ENCODE measurements at places on chromosomes 2 and 18.

DNA sequence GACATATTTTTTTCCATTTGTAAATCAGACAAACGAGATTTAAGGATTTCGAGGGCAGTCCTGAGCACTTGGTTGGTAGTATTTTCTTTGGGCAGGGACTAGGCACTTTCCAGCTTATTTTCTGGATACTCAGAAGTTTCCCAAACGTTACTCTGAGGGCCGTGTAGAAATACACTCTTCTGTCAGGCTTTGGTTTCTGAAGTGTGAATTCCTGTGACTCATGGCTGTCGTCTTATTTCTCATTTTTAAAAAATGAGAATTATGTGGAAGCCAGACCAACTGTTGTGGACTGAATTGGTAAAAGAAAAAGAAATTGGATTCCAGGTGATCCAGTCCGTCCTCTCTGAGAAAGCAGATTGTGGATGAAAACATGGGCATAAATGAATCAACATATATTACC lies 658.6 kb upstream of the FANCL start:
- DNase-seq = no peak

- DNase-seq = no peak
Measured at GRCh38 chr2:63962186-63962585, 57.0 kb downstream of the VPS54 start.

DNA sequence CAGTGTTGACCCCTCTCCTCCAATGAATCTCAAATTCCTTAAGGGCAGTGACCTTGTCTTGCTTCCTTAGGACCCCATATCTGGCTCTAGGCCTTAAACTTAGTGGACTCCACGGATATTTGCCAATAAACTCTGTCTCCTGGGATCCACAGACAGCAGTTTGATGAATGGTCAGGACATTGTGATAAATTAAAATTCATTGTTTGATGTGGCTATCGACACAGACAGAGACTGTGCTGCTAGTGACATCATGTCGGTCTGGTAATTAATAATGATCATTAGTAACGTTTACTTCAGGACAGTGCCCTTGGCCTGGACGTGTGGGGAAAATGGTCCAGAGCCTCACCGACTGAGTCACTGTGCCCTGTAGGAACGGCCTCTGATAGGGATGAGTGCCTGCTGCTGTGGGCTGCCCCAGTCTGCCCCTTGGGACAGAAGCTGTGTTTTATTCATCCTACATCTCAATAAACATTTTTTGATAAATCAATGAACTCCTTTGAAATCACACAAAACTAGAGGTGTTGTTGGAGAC lies 5.2 kb upstream of the SLC35F6 start:
- no peak for DNase-seq

GRCh38 chr2:214379227-214379626 lies 31.6 kb upstream of the VWC2L start:
- no peak for DNase-seq

- no peak for DNase-seq
Measured at GRCh38 chr2:55888936-55889335, 34.6 kb downstream of the EFEMP1 start.

GRCh38 chr2:231123362-231123898 lies 1.4 kb downstream of the HTR2B start:
- DNase-seq = no peak

DNA sequence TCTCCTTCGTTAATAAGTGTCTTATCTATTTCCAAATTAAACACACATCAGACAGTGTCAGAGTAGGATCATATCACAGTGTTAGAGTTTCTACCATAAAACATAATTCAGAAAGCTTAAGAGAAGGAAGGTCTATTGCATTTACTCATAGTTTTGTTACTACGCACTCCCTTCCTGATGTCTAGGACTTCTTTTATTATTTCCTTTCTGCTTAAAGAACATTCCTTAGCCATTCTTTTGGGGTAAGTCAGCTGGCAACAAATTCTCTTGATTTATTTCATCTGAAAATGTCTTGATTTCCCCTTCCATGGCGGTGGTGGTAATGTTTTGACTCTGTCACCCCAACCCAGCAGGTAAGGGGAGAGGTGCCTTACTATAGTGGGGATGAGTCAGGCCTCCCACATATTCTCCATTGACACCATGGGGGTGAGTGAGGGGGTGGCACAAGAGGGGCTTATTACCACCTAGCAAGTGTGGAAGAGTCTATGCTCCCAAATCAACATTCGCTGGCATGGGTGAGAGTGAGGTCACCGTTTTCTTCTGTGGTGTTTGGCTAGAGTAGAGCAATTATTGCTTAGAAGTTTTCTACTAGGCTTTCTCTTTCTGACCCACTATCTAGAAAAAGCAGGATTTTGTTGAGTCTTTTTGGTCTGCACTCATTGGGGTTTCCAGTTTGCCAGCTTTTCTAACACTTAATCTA lies 29.9 kb downstream of the ABCB11 start:
- DNase-seq = no peak

- no peak for DNase-seq
Measured at GRCh38 chr2:189421644-189422043, 19.6 kb upstream of the WDR75 start.

GRCh38 chr2:85604568-85605339 lies 2.3 kb upstream of the TMEM150A start:
- no peak for DNase-seq

DNA sequence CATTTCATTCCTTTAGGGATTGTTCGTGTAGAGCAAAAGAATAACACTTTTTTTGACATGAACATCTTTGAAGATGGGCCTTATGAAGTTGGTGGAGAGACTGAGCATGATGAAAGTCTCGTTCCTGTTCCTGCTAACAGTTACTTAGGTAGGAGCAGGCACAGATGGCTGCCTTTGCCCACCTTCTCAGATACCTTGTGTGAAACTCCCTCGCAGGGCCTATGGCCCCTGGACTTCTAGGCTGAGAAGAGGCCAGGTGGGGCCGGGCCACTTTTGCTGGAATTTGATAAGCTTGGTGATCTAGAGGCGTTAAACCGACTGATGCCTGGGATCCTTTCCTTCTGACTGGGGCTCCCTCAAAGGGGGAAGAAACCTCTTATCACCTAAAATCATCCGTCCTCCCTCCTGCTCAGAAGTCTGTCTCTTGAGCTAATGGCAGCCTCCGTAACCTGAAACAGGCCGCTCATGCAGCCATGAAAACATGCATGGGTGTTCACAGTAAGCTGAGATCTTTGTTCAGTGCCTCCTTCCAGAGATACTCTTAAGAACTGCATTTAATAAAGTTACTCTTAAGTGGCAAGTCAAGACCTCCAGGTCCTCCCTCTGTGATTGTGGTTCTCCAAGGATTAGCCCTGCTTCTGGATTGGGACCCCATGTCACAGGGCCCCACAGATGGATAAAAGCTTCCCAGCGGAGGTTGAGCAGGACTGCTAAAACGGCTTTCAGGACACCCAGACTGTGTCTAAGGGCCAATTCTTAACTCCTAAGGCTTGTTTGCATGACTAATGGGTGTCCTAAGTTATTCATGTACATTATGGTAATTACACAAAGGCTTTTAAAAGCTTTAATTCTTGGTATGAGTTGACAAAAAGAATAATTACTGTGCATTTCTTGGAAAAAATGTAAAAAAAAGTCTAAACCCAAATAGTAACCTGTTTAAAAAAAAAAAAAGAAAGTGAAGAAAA lies 43.9 kb downstream of the ITGA6 start:
- DNase-seq = no peak

GRCh38 chr18:27763341-27763740 lies 413.6 kb downstream of the CDH2 start:
- no peak for DNase-seq

DNA sequence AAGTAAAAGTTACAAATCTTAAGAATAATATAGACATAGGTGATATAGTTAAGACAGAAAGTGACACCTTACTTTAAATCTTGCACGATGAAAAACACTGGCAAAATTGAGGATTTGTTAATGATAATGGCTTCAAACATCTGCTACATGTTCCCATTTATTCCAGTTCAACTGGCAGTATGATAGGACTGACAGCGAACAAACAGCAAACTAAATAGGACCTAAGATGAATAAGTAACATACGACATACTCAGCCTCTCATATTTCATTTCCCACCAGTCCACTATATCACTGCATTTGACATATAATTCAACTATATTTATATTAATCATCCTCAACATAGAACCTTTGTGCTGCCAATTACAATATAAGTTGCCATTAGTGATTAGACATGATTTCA lies 36.3 kb downstream of the ACVR1C start:
- DNase-seq = no peak

DNA sequence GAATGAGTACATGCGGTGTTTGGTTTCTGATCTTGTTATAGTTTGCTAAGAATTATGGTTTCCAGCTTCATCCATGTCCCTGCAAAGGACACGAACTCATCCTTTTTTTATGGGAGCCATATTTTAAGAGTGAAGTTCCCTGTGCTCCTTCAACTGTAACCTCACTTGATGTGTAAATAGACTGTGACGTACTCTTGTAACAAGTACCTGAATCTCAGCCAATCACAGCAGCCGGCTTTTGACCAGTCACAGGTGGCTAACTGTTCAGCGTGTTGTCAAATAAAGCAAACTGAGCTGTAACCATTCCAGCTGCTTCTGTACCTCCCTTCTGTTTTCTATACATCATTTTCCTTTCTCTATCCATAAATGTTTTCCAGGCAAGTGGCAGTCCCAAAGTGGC lies 774.3 kb upstream of the HS6ST1 start:
- no peak for DNase-seq

- DNase-seq = no peak
Measured at GRCh38 chr2:3612639-3613523, 18.0 kb downstream of the COLEC11 start.

DNA sequence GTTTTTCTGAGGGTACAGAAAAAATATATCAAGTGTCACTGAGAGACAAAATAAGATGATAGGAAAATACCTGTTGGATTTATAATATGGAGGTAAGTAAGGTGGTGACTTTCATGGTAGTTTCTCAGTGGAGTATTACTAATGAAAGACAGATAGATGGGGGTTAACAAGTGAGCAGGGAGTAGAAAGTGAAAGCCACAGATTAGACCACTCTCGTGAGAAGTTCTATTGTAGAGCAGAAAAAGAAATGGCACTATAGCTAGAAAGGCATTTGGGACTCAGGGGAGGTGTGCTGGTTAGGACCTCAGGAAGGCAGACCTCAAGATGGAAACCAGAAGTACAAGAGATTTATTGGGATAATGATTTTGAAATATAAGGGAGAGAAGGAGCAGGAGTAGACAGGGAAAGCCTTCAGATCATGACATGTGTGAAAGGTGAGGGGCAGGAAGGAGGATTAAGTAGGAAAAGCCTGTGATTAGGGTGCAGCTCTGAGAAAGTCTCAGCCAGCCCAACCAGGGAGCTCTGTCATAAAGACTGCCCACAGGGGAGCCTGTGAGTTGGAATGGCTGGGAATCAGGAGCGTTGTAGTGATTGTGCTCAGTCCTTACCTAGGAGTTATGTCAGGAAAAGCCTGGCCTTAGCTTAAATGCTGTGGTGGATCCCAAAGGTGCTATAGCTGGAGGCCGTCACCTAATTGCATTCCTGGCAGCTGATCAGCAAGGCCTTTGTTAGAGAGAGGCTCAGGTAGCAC lies 198.1 kb downstream of the IKZF2 start:
- no peak for DNase-seq

GRCh38 chr18:33264566-33264965 lies 176.0 kb downstream of the CCDC178 start:
- DNase-seq = no peak

GRCh38 chr2:43840965-43841364 lies 2.2 kb downstream of the ABCG8 start:
- DNase-seq = no peak

DNA sequence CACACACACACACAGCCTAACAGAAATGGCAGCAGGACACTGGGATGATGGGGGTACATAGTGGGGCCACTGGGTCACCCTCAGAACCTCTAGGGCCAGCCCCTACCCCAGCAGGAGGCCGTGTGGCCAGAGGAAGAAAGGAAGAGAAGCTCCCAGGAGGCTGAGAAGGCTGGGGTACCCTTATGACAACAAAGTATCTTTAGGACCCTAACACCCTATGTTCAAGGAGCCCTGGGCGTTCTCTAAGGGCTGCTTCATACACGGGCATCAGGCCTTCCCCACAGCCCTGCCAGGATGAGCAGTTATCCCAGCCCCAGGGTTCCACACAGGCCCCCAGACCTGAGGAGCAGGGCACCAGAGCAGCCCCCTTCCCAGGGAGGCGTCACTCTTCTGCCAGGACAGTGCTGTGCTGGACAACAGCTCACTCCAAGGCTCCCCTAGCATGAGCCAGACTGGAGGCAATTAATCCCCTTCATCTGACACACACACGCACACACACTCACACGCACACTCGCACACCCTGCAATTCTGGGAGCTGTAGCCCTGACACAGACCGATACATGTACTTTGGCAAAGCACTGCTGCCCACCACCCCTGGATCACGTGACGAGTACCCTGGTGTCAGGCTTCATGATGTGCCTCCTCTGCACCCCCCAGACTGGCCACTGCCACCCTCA lies 163.6 kb downstream of the TNS1 start:
- no peak for DNase-seq

DNA sequence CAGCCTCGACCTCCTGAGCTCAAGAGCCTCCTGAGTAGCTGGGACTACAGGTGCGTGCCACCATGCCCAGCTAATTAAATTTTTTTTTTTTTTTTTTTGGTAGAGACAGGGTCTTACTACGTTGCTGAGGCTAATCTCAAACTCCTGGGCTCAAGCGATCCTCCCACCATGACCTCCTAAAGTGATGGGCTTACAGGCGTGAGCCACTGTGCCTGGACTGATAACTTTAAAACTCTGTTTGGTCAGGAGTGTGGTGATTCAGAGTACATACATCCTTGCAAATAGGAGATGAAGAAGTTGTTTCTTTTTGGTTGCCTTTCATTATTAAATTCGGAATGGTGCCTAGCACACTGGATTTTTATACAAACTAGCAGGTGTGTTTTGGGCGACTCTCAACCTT lies 73.0 kb downstream of the LTBP1 start:
- no peak for DNase-seq

- DNase-seq = peak; percentile 71
Measured at GRCh38 chr2:131104487-131105155, 515 bp upstream of the PLEKHB2 start.

DNA sequence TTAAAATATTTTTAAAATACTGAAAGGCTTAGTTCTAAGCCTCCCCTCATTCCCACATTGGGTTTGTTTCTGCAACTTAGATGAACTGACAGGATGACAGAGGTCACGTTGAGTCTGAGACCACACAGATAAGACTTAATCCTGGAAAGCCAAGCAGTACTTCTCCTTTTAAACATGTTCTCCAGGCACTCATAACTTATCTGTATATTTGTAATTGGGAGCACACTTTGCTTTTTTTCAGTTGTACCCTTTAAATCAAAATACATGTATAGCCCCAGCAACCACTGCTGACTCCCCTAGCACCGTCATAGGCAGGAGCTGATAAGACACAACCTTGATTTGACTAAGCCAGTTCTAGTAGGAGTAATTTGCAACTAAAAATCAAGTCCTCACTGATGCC lies 394.8 kb downstream of the PID1 start:
- DNase-seq = no peak

- DNase-seq = no peak
Measured at GRCh38 chr2:236946871-236947270, 138.8 kb upstream of the COPS8 start.
